ENCODE measurements at places on chromosomes 1 and 21.

DNA sequence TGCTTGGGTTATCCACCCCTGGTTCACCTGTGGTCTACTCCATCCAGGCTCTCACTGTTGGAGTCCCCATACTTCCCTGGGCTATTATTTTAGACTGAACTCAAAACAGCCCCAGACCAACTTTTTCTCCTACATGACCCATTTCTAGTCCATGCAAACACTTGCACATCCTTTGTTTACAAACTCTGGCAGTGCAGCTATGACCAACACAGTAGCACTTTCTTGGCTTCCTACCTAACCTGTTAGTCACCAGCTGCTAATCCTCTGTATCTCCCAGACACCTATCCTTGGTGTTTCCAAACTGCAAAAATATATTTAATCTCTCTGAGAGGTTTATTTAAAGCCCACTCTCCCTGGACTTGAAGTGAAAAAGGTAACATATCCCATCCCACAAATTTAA is 90.8 kb downstream of the DDAH1 start:
- ATAC-seq: no peak

- no peak for ATAC-seq
Observed at GRCh38 chr1:177495878-177496277, 325.1 kb downstream of the BRINP2 start.

DNA sequence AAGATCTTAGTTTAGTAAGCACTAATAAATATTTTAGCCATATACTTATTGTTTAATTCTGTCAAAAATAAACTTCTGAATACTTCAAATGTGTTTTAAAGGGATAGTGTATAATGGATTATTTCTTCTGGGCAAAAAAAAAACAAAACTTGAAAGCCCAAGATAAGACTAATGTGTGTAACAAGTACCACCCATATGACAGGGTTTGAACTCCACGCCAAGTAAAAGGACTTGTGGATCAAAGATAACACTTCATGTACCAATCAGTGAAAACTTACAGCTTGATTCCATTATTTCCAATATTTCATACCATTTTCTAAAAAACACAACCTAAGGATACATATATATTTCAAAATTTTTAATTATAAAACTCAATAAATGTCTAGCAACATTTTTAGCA is 59.5 kb downstream of the DENND1B start:
- no peak for ATAC-seq

GRCh38 chr21:38938343-38938742 is 132.6 kb downstream of the ETS2 start:
- ATAC-seq: no peak

DNA sequence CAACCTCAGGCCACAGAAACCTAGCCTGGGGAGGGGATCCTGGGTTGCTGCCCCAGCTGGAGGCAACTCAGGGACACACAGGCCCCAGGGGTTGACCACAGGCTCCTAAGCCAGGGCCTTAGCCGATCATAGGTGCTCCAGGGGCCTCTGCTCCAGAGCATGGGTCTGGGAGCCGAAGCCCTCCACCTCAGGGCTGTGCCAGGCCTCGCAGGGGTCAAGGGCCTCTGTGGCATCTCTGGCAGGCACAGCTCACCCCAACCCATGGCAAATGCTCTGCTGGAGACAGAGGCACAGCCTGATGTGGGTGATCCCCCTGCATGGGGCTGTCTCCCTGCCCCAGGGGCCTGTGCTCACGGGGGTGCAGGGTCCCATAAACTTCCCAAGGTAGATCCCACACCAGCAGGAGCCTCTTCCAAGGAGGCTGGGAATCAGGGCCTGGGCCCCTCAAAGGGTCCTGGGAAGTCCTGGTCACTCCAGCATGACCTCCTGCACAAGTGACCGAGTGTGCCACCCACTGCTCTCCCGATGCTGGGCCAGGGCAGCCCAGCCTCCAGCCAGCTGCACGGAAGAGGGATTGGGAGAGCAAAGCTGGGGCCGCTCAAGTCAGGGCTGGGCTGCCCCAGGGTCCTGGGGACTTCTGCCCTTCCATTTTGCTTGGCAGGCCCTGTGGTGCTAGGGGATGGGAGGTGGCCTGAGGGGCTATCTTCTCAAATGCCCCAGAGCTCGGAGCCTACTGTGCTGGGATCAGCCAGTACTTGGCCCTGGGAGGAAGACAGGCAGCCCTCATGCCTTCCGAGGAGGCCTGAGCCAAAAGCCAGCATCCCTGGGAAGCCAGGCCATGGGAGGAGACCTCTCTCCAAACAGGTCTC is 22.2 kb upstream of the PRSS38 start:
- no peak for ATAC-seq

GRCh38 chr21:41827951-41828883 is 50.9 kb downstream of the PRDM15 start:
- ATAC-seq: no peak
